ENCODE measurements at places on chromosomes 1 and 21.

- DNase-seq, result no peak
Measured at GRCh38 chr1:12438349-12438924, 179.6 kb downstream of the DHRS3 start.

DNA sequence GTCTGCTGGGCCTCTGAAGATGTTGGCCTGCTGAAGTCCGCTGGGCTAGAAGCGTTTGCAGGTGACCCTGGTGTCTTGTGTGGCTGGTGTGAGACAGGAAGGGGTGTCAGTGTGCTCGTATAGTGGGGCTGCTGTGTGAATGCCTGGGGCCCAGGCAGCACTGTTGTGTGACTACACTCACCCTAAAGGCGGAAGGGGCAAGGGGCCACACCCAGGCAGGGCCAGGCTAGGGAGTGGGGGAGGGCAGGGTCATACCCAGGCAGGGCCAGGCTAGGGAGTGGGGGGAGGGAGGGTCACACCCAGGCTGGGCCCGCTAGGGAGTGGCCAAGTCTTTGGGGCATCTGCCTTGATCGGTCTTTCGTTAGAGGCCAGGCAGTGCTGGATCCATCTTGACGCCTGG lies 25.0 kb downstream of the PDXK start:
- DNase-seq, result no peak

DNA sequence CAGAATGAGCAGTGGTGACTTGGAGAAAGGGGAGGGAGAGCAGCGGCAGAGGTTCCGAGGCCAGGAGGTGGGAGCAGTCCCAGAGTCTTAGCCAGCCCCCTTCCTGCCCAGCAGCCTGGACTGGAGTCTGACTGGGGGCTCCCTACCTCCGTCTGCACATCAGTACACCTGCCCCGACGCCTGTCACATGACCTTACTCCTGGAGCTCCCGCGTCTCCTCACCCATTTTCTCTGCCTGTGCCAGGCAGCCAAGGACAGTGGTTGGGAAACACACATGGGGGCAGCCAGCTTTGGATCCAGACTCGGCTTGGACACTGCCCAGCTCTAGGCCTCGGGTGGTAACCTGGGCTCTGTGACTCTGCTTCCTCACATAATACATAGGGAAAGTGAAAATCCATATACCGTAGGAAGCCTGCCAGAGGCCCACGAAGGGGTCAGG lies 16.9 kb downstream of the ACTRT2 start:
- no peak for DNase-seq

DNA sequence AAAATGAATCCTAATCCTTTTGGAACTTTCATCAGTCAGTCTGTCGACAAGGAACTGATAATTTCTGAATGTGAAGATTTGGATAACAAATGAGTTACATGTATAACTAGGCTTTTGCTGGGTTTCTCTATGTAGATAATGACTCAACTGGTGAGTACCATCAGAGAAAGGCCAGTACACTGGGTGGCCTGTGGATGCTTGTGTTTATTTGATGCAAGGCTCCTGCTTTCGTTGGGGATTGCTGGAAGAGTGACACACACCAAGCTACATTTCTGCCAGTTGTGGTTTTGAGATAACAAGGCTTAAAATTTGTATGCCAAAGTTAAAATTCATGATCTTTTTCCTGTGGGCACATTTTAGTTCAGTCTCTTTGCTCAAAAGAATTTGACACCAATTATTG lies 115.7 kb upstream of the UBE2U start:
- no peak for DNase-seq

DNA sequence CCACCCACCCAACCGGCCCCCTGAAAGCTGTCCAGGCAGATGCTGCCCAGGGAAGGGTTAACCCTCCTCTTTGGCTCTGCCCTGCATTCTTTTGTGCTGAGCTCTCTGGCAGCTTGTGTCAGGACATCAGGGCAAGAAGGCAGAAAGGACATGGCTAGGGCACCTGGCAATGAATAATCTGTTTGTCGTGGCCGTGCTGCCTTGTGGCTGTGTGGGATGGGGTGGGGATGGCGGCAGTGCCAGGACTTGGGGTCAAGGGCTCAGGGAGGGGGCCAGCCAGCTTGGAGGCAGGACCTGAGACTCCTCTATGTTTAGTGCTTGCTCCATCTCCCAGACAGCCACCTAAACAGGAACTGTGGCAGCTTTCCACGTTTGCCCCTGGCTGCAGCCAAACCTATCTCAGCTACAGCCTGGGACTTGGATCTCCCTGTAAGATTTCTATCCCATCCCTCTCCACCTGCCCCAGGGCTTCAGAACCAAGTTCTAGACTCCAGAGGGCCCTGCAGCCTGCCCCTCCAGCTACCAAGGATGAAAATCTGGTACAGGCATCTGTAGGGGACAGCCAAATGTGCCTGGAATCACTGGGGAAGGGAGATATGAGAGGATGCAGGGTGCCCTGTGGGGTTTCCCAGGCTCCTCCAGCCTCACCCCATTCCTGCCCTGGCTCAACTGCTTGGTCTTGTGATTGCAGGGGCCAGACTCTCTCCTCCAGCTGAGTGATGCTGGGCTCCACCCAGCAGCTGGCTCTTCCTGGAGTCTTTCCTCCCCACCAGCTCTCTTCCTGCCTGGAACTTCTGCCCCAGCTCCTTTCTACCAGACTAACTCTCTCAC lies 9.6 kb upstream of the GPR37L1 start:
- DNase-seq, result no peak

DNA sequence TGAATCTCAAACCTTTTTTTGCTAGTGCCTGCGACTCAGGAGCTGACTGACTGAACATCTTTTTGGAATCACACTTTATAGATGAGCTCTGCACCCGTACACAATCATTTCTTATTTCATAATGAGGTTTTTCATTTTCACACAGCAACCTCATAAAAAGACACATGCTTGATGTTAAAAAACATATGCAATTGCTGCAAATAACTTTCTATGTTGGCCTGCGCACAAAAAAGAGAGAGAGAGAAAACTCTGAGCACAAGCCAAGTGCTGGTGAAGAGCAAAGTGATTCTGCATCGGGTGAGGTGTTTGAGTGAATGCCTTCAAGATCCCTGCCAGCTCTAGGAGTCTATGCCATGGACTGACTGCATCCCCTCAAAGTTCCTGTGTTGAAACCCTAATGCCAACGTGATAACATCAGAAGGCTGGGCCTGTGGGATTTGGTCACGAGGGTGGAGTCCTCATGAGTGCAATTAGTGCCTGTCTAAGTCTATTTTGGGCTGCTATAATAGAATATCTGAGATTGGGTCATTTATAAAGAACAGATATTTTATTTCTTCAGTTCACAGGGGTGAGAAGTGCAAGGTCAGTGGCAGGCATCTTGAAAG lies 36.6 kb downstream of the C1orf87 start:
- no peak for DNase-seq

DNA sequence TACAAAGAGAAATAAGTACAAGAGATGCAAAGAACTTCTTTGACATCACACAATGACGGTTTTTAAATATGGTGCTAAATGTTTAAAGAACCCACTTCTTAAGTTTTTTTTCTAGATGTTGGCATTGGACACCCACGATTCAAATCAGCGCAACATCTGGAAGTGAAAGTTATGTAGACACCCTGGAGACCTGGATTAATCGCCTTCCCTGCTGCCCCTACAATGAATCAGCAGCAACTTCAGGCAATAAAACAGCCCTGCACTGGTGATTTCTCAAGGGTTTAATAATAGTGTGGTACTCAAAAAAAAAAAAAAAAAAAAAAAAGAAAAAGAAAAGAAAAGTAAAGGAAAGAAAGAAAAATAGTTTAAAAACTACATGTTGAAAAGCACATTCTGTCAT lies 248.3 kb downstream of the NUF2 start:
- no peak for DNase-seq

GRCh38 chr1:156150333-156151011 lies 2.9 kb upstream of the SEMA4A start:
- DNase-seq, result no peak

- DNase-seq, result no peak
Measured at GRCh38 chr1:160128636-160129035, 13.1 kb downstream of the ATP1A2 start.

DNA sequence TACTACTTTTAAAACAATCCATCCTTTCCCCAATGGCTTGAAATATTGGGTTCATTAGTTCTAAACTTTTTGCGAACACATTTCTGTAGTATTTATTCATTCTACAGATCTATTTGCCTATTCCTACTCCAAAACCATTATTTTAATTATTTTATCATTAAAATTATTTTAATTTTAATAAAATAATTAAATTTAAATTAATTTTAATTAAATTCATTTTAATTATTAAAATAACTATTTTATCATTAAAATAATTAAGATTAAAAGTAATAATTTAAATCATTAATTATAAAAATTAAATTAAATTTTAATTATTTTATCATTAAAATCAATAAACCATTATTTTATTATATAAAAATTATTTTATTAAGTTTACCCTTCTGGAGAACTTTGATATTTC lies 15.6 kb downstream of the EDEM3 start:
- no peak for DNase-seq
